ENCODE measurements at places on chromosomes 3 and 15. TPM values are rescaled to one million over a fixed set of nuclear protein-coding genes. Genes with fewer than 3 reads are reported as not detected.

DNA sequence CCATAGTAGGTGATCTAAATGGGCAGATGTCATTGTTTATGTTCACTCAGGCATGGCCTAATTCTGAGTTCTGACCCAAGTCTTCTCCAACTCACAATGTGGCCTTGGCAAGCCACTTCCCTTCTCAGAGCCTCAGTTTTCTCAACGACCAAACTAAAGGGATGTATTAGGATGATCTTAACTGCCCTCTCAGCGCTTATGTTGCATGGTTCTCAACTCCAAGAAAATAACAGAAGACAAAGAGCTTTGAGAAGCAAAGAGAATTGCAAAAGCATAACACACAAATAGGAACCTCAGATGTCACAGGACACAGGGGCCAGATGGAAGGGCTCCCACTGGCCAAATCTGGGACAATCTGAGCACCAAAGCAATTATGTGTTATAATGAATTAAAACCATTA is 8.6 kb downstream of the RHCG start:
- DNase-seq: no peak

DNA sequence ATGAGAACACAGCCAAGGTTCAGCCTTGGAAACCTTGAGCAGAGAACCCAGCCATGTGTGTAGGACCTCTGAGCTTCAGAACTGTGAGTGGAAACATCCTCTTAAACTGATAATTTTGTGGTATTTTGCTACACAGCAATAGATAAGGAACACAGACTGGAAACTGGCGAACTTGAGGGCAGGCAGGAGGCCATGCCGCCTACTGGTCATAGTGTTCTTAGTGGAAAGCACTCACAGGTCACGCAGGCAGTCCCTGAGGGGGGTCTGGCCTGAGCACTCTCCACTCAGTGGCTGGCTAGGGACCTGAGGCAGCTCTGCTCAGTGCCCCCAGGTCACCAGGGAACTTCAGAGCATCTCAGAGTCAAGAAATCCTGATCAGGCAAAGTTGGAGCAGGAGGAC is 9.7 kb upstream of the XIRP1 start:
- no peak for DNase-seq

DNA sequence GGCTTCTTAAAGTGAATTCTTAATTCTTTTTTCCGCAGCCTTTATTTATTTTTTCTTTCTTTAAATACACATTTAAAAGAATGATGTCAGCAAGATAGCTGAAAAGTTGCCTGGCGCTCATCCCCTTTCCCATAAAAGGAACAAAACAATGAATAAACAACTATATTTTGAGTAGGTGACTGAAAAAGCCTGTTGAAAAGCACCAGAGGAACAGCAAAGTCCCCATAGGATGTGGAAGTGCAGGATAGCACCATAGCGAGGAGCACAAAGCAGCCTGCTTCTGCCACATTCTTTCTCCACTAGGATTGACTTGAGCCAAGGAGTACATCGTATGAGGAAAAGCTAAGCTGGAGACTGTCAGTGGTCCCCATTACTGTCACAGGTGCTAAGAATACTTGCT is 754.9 kb downstream of the SQOR start:
- no peak for DNase-seq

DNA sequence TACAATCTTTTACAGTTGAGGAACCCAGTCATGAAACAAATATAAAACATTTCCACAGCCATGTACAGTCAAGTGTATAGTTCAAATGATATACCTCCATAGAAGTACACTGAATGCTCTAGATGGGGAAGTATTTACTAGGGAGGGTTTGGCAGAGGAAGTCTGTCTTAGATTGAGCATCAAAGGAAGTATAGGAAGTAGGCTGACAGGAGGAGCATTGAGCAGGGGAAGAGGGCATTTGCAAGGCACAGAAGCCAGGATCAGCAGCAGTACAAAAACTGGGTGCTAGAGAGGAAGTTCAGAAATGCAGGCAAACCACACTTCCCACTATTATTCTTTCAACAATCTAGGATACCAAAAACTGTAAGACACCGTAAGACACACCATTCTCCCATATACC is 122.6 kb downstream of the ANO10 start:
- DNase-seq: no peak

The MAPKAPK3 gene
- 77.5 TPM for total RNA-seq

GRCh38 chr3:195551381-195551978 is 8.4 kb upstream of the PPP1R2 start:
- DNase-seq: no peak

DNA sequence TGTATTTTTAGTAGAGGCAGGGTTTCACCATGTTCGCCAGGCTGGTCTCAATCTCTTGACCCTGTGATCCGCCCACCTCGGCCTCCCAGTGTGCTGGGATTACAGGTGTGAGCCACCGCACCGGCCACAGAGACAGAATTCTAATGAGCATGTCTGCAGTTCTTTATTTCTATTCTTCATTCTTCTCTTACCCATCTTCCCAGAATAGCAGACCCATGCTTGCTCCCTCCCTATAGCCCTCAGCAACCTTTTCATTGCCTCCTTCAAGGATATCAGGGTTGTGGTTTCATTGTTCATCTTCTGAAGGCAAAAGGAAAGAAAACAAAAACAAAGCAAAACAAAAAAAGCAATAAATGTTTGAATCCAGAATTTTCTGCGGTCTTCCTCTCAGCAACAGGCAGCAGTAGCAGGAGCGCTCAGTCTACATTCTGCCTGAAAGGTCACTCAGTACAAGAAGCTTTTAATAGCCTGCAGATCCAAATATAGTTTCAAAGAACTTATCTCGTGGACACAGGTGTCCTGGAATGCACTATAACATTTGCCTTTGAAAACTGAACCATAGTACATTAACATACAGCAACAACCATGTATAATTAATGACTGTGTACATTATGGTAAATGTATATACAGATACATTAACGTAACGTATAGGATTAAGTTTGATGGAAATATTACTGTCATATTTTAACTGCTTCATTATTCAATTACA is at the start of gene SMCO1:
Gene SMCO1, minus strand, starts transcription at position 434 of the 709 bp plus-strand sequence. Its CDS starts 137 bp downstream, at position 297.
- no peak for DNase-seq

GRCh38 chr3:13145826-13146642 is 72.8 kb upstream of the IQSEC1 start:
- DNase-seq: no peak

GRCh38 chr3:171108066-171108465 is 81.5 kb upstream of the SLC2A2 start:
- DNase-seq: no peak

DNA sequence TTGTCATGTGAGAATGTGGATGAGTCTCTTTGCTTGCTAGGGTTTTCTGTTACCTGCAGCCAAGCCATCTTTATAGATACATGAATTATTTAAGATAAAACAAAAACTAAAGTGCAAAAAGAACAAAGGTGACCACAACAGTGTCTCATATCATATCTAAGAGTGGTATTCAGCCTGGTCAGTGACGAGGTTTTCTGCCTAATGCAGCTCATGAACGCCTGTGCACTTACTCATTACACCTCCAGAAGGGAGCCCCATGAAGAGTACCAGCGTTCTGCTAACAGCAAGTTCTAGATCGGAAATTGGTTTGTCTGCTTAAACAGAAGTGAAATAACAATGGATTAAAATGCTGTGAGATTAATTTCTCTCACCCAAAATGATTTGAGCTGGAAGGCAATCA is 19.2 kb downstream of the PXYLP1 start:
- DNase-seq: no peak

The CCDC39 gene
- total RNA-seq: 3.3 TPM

The IFRD2 gene
- total RNA-seq: 45.6 TPM

DNA sequence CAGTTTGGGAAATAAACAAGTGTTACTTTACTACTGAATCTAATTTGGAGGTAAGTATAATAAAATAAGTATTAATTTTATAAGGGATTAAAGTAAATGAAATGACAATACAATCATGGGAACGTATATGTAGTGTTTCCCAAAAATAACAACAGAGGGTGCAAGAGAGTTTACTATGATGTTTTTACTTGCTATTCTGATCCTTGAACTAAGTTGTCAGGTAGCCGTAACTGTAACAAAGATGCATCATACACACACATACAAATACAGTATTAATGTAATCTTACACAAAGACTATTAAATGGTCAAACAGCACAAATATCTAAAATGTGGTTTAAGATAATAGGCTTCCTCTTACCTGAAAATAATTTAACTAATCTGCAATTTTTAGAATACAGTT is 311.4 kb downstream of the TBC1D5 start:
- DNase-seq: no peak

- no peak for DNase-seq
Observed at GRCh38 chr3:122642935-122643334, 37.7 kb upstream of the PARP14 start.

The DLG1 gene
- 108 TPM for total RNA-seq

The CADM2 gene
- 6.8 TPM for total RNA-seq

The VIPR1 gene
- total RNA-seq: 1.4 TPM

DNA sequence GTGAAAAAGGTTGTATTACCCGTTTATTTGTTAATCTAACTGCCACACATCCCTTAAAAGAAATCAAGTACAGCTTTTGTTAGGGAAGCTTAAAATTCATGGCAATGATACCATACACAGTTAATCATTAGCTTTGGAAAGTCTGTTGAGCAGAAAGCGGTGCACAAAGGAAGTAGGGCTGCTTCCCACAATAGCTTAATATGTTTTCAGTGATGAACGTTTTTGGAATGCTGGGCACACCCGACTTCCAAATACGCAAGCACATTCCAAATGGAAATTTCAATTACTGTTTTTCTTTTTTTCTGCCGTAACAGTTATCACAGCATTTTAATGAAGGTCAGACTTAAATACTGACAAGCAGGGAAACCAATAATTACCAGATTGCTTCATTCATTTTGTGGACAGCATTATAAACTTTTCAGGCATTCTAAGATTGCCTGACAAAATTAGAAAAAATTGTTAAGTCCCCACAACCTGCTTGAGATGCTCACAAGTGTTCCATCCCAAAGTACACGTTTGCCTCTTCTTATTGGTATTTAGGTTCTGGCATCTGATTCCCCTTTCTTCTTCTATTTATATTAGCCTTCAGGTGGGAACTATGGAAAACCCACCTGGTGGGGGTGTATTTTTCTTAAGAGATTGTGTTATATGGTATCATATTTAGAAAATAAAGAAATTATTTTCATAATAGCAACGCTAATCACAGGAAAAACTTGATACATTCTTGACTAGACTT is 1.1 kb upstream of the ECT2 start:
- DNase-seq: no peak

GRCh38 chr3:111895071-111895470 is 36.0 kb downstream of the PHLDB2 start:
- peak; percentile 46 for DNase-seq

- no peak for DNase-seq
Observed at GRCh38 chr15:59115047-59115446, 10.1 kb downstream of the CCNB2 start.

GRCh38 chr15:74460298-74460697 is 662 bp downstream of the UBL7 start:
- no peak for DNase-seq

DNA sequence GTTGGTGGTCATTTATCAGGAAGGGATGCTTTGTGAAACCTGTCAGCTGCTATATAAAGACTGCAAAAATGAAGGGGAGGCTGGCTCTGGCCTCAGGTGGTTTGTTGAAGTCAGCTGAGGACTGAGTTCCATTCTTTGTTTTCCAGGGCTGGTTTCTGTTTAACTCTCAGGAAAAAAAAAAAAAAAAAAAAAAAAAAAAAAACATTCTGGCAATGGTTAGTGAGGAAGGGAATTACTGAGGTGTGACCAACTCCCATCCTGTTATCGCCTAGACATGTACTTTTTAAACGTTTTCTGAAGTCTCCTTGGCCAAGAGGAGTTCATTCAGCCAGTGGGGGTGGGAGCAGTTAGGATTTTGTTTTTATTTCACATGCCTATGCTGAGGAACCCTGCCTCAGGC is 316.3 kb downstream of the OXSM start:
- no peak for DNase-seq

DNA sequence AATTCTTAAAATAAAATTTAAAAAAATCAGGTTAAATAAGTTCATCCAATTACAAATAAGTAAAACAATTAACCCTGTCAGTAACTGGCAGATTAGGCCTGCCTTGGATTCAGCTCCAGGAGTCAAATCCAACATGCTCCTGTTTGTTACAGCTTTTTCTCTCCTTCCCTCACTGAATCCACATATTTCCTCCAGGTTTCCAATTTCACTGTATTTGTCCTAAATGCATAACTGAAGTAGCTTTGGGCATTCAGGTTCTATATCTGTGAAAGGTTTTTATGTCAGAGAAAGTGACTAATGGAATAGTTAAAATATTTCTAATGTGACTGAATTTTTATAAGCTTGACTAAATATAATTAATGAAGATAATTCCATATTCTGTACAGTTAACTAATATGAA is 79.7 kb downstream of the IFT80 start:
- DNase-seq: no peak

DNA sequence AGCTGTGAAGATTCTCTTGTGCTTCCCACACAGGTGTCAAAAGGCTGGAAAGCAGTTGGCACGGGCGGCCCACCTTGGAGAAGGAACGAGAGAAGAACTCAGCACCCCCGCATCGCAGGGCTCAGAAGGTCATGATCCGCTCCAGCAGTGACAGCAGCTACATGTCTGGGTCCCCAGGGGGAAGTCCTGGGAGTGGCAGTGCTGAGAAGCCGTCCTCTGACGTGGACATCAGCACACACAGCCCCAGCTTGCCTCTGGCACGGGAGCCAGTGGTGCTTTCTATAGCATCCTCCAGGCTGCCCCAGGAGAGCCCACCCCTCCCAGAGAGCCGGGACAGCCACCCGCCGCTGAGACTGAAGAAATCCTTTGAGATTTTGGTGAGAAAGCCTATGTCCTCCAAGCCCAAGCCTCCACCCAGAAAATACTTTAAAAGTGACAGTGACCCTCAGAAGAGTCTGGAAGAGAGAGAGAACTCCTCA is 31.4 kb downstream of the STARD5 start:
- no peak for DNase-seq

The TMEM45A gene
- 82.7 TPM for total RNA-seq

- no peak for DNase-seq
Observed at GRCh38 chr15:37016231-37016630, 84.1 kb downstream of the MEIS2 start.

GRCh38 chr3:187870360-187871203 is 125.3 kb upstream of the BCL6 start:
- no peak for DNase-seq

DNA sequence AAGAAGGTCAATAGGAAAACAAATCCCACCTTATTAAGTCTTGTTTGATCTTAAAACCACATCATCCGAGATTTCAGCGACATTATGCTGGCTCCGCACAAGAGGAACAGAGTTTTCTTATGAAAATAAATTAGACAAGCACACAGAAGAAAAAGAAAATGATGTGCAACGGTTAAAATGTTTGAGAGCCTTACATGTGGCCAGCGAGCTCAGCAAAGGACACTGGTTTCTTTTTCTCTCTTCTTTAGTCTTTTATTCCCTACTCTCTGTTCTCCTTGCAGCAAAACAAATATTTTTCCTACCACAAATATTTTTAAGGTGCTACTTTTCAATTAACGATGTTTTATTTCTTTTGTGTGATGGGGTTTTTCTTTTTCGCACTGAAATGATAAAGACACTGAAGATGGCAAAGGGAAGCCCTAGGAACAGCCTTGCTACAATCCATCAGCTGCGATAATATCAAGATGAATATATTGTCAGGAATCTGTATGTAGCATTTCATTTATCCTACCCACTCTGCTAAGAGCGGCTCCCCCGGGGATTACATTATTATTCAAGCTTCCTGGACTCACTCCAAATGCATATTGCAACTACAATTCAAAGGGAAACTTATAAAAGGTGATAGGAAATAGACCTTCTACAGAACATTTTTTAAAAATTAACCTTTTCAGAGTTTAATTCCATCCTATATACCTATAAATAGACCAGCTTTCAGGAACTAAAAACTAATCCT is 72.9 kb downstream of the ANXA2 start:
- DNase-seq: no peak
